ENCODE measurements at places on chromosomes 3 and 15. TPM values are rescaled to one million over a fixed set of nuclear protein-coding genes. Genes with fewer than 3 reads are reported as not detected.

GCHFR gene
- 30.6 TPM for total RNA-seq

DNA sequence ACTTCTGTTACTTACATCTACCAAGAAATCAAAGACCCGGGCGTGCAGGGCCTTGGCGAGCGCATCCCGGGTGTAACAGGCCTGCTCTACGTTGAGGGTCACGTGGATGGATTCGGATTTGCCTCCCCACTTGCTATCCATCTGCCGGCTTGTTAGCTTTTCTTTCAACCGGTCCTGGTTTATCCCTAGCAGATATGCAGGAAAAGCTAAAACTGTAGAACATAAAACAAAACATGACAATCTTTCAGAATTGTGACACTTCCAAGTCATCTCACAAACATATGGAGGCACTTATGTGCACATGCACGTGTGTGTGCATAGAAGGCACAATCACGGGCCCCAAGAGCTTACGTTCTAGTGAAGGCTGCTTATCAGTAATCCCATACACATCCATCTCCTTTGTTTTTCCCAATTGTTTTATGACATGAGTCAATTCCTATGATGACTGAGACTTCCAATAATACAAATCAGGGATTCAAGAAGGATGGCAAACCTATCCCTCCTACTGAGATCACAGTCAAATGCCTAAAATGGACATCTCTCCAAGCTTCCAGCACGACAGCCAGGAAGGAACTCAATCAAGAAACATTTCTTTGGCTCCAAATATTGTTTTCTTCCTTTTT, 11.3 kb downstream of the LDHAL6B start:
- H3K4me3 ChIP-seq: no peak overlapping the region
- no peaks in the 10 kb centered on the region for H3K27me3 ChIP-seq
- H3K27ac ChIP-seq: no peak overlapping the region
- no peak for DNase-seq
- H3K36me3 ChIP-seq: peaks cover 11% of the 10 kb centered on the region
- no peaks in the 10 kb centered on the region for H3K4me1 ChIP-seq

GRCh38 chr15:52695154-52695553, 16.0 kb upstream of the ATOSA start:
- DNase-seq: no peak
- H3K4me1 ChIP-seq: peaks cover 3% of the 10 kb centered on the region
- no peaks in the 10 kb centered on the region for H3K36me3 ChIP-seq
- peaks cover 4% of the 10 kb centered on the region for H3K27me3 ChIP-seq

VILL gene
- 6.8 TPM for total RNA-seq

AADACL2 gene
- not detected for total RNA-seq

GRCh38 chr3:191244242-191244867, 45.3 kb downstream of the OSTN start:
- H3K4me3 ChIP-seq: no peak overlapping the region
- H3K4me1 ChIP-seq: no peaks in the 10 kb centered on the region
- H3K36me3 ChIP-seq: no peaks in the 10 kb centered on the region
- no peaks in the 10 kb centered on the region for H3K27me3 ChIP-seq

DNA sequence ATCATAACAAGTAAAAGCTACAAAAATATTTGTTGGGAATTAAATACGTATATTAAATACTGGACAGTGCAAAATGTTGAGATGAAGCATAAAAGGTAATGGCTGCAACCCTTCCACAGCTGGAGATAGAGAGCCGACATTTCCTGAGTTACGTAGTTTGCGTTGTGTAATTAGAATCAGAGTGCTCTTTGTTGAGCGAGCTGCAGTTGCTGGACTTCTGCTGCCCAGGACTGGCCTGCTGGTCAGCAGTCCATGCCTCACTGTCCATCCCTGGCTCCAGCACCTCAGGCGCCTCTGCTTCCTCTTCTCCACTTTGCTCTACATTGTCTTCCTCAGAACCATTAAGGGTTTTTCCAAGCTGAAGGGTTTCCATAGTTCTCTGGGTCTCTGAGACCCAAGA, 28.4 kb upstream of the SHC4 start:
- H3K27me3 ChIP-seq: no peaks in the 10 kb centered on the region
- H3K4me1 ChIP-seq: no peaks in the 10 kb centered on the region
- H3K27ac ChIP-seq: peak overlapping the region; percentile 18
- H3K36me3 ChIP-seq: peaks cover 20% of the 10 kb centered on the region
- DNase-seq: no peak

- no peaks in the 10 kb centered on the region for H3K27me3 ChIP-seq
- no peak overlapping the region for H3K4me3 ChIP-seq
- H3K27ac ChIP-seq: no peak overlapping the region
- no peaks in the 10 kb centered on the region for H3K36me3 ChIP-seq
Observed at GRCh38 chr3:159326998-159327397, 525.1 kb downstream of the MFSD1 start.

HCN4 gene
- 5.1 TPM for total RNA-seq

- no peak for DNase-seq
- H3K4me1 ChIP-seq: no peaks in the 10 kb centered on the region
- H3K27me3 ChIP-seq: no peaks in the 10 kb centered on the region
- no peak overlapping the region for H3K4me3 ChIP-seq
- H3K36me3 ChIP-seq: peaks cover 18% of the 10 kb centered on the region
Observed at GRCh38 chr3:13375464-13375863, 44.7 kb downstream of the NUP210 start.

- H3K4me3 ChIP-seq: no peak overlapping the region
- H3K27ac ChIP-seq: no peak overlapping the region
- DNase-seq: no peak
- H3K27me3 ChIP-seq: peaks cover under 1% of the 10 kb centered on the region
- no peaks in the 10 kb centered on the region for H3K36me3 ChIP-seq
Observed at GRCh38 chr3:187811585-187812250, 66.5 kb upstream of the BCL6 start.

CCDC39 gene
- total RNA-seq: 0.22 TPM

GXYLT2 gene
- total RNA-seq: 7.4 TPM

Data from progenitor cell of endocrine pancreas (in vitro differentiated cells).